Stimulated activated CD8-positive, alpha-beta memory T cell treated with anti-CD3 and anti-CD28 coated beads, Interleukin-12 subunit alpha, Interleukin-12 subunit beta, amount 100 ng/mL, for 1 hour (primary cell): ENCODE measurements at places on chromosomes 2 and 18.

- DNase-seq, result no peak
These were observed 3.0 kb downstream of the PREB start for GRCh38 chr2:27131429-27131828.

- no peak for DNase-seq
These were observed 120.2 kb downstream of the MYO3B start for GRCh38 chr2:170298115-170298514.

DNA sequence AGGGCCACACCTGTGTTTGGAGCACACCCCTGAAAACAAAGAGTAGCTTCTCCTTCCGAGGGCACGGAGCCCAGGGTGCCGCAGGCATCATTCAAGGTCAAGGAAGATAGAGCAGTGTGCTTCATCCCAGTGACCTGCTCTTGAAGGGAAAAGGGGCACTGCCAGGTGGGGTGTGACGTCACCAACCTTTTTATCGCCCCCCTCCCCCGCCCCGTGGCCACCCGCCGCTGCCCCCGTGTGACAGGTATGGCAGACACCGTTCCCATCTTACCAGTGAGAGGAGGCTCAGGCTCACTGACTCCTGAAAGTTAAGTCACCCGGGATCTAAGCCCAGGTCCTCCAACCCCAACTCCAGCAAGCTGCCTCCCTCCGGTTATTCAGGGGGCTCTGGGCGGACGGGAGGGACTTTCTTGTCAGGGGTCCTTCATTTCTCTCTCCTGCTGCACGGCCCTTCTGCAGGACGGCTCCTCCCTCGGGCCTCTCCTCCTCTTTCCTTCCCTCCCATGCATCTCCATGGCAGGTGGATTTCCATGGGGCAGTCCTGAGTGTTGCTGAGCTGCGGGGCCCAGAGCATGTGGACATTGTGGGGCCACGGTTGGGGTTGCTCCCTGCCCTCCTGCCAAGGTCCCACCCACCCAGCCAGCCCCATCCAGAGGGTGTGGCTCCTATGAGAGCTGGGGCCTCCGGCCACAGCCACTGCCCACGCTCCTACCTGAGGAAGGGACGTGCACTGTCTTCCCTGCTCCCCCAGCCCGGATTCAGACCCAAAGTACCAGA, 114.1 kb upstream of the HDAC4 start:
- DNase-seq, result no peak

DNA sequence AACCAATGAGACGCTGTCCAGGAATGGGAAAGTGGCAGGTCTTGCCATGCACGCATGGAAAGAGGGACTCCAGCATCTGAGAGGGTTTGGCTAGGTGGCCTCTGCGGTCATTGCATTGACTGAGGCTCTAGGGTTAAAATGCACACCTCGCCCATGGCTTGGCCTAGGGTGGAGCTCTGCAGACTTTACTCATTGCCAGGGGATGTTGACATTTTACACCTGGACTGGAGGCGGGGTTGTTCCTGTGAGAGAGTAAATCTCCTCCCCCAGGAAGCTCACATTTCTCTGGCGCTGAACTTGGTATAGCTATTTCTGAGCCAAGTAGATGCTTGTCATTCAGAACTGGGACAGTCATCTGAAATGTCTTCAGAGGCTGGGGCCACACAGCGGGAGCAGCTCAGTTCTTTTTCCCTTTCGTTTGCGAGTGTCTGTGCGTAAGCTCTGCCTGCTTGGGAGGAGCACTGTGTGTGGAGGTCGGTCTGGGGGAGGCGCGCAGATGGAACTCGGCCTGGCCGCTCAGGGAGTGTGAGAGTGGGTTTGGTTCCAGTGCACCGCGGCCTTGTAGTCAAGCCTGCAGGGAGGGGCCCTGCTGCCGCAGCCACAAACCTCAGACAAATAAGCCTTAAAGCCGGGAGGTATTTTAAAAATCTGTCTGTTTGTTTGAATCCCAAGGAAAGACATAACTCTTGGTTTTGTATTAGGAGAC, 76.5 kb downstream of the LPIN1 start:
- DNase-seq, result no peak

DNA sequence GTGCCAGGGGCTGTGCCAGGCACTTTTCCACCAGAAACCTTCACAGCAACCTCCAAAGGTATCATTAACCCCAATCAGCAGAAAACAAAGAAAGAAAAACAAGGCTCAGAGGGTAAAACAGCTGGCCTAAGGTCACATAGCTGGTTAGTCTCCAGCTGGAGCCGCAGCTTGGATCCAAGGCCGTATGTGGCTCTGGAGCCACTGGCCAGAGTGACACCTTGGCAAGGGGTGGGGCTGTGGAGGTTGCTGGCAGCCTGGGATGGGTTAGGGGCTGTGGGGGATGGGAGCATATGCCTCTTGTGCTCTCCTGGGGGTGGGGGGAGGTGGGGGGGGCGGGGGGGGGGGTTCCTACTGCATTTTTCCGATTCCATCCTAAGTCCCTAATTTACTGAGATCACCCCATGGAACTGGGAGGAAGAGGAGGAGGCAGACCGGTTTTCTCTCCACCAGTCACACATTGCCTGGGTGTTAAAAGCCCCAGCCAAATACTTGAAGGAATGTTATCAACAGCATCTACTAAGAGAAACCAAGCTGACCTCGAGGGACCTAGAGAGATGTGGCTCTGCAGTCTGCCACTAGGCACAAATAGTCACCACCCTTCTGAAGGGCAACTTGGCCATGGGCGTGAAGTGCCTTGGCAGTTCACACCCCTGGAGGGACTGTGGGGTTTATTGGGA, 8.0 kb downstream of the HAAO start:
- DNase-seq, result no peak

GRCh38 chr2:109174626-109175349, 45.8 kb downstream of the SH3RF3 start:
- no peak for DNase-seq

- no peak for DNase-seq
These were observed 38.8 kb downstream of the SFXN5 start for GRCh38 chr2:73032702-73033097.
